Activated T-cell treated with anti-CD3 and anti-CD28 coated beads, Interleukin-2, amount 50 U/mL, for 72 hours (primary cell): ENCODE measurements at places on chromosomes 2 and 18. TPM values are rescaled to one million over a fixed set of nuclear protein-coding genes. Genes with fewer than 3 reads are reported as not detected.
A peak's percentile ranks its signal among the peaks of the same experiment; 100 is the strongest.

DNA sequence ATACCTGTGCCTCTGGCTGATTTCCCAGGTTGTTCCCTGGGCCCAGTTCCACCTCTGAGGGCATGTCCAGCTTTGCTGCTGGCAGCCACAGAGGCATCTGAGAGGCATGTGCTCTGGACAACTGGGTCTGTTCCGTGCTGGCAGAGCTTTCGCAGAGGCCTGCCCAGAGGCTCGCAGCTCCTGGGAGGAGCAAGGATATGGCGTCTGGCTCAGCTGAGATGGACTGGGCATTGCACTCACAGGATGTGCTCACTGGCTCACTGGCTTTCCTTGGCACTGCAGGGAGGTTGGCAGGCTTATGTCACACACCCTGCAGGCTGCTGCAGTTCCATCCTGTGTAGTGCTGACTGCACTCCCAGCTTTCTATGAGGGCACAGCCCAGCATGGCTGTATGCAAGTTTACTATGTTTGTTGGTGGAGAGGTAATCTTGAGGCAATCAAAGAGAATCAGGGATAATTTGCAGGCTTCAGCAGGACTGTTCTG is 172.3 kb downstream of the PRKCE start:
- H3K36me3 ChIP-seq: no peaks in the 10 kb centered on the region
- H3K27ac ChIP-seq: no peak overlapping the region
- peaks cover 9% of the 10 kb centered on the region for H3K4me1 ChIP-seq

DNA sequence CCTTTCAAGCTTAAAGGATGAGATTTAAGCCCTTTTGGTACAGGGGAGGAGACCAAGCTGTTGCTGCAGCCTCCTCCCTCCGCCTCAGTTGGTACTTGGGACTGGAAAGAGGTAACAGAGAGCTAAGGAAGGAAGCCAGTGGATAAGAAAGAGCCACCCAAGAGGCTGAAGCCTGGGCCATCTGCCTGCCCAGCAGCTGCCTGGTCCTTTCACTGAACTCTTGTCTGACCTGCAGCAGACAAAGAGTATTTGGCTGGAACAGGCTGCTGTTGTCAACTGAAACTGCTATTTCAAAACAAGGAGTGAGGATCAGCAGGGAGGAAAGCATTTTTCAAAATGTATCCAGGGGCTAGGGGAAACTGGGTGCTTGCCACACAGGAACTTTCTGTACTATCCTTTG is 30.3 kb downstream of the TNS1 start:
- H3K4me1 ChIP-seq: no peaks in the 10 kb centered on the region
- no peak overlapping the region for H3K4me3 ChIP-seq
- no peak for DNase-seq
- H3K27ac ChIP-seq: no peak overlapping the region
- H3K36me3 ChIP-seq: no peaks in the 10 kb centered on the region

DNA sequence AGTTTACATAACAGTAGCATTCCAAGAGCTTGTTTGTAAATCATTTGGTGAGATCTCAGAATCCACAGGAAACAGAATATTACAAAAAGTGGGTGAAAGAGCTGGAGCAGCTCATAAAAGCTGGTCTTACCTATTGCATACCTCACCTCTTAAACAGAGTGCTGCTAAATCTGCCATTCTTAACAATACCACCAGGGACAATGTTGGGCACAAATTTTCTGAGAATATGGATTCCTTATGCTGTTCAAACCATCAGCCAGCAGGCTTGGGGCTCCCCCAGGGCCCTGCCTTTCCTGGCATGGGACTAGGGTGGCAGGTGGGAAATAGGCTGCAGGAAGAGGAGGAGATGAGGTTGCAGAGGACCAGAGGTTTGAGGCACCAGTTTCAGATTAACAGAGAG is 55.6 kb downstream of the TGFA start:
- H3K4me3 ChIP-seq: no peak overlapping the region
- DNase-seq: no peak
- H3K4me1 ChIP-seq: no peaks in the 10 kb centered on the region
- H3K27ac ChIP-seq: no peak overlapping the region
- H3K27me3 ChIP-seq: no peaks in the 10 kb centered on the region

DNA sequence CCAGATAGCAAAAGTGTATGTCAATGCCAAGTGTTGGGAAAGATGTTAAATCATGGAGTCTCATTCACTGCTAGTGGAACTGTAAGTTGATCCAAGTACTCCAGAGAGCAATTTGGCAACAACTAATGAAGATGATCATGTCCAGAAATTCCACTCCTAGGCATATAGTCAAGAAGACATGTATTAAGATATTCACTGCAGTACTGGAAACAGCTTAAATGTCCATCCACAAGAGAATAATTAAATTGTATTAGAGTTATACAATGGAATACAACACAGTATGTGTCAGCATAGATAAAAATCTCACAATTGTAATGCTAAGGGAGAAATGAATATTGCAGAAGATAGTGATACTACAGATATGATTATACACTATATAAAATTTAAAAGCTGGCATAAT is 15.2 kb upstream of the LBH start:
- no peaks in the 10 kb centered on the region for H3K36me3 ChIP-seq
- DNase-seq: no peak
- H3K27ac ChIP-seq: peak overlapping the region; percentile 65
- no peak overlapping the region for H3K4me3 ChIP-seq
- H3K27me3 ChIP-seq: no peaks in the 10 kb centered on the region

DNA sequence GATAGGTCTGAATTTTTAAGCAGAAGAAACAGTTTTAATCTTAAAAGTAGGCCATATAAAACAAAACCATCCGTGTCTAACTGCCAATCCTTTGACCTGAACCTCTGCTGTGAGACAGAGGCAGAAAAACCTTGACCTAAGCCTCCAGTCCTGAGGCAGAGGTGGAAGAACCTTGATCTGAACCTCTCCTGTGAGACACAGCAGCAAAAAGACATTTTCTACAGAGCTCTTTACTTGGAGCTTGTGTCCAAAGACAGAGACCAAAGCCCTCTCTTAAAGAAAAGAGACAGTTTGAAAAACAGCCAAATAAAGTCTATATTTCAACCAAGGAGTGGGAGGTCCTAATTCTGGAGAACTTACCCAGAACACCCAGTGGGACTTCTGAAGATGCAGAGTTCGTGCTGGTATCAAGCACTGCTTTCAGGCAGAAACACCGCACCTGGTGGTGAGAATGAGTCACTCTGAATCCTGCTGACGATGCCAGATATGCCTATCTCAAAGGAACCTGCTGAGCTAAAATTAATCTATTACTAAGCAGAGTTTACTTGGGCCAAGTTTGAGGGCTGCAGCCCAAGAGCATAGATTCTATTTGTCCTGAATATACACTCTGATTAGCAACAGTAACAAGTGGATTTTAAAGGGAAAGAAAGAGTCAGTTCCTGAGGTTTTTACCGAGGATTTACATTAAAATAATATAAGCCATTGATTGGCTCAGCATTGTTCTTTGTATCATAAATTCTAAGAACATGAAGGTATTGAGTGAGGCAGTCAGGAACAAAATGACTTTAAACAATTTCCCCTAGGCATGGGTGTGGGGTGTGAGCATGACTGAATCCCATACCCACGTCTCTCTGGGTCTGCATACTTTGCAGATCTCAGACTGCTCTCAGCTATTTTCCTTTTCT is 806.4 kb downstream of the TRIB2 start:
- no peak overlapping the region for H3K4me3 ChIP-seq
- DNase-seq: no peak
- no peaks in the 10 kb centered on the region for H3K27me3 ChIP-seq
- H3K36me3 ChIP-seq: no peaks in the 10 kb centered on the region
- no peaks in the 10 kb centered on the region for H3K4me1 ChIP-seq
- no peak overlapping the region for H3K27ac ChIP-seq

- no peak overlapping the region for H3K27ac ChIP-seq
- no peak overlapping the region for H3K4me3 ChIP-seq
These were observed 47.5 kb upstream of the STAM2 start for GRCh38 chr2:152222975-152223637.

DNA sequence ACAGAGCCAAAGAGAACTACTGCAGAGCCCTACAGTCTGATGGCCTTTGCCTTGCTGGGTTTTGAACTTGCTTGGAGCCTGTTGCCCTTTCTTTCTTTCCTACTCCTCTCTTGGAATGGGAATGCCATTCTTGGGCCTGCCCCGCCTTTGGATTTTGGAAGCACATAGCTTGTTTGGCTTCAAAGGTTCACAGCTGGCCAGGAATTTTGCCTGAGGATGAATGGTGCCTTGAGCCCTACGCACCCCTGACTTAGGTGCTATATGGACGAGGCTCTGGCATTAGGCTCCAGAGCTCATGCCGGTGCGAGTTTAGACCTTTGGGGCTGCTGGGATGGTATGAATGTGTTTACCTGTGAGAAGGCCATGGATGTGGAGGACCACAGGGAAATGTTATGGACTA is 663.3 kb upstream of the HS6ST1 start:
- no peak overlapping the region for H3K27ac ChIP-seq
- H3K36me3 ChIP-seq: no peaks in the 10 kb centered on the region
- no peaks in the 10 kb centered on the region for H3K27me3 ChIP-seq
- H3K4me3 ChIP-seq: no peak overlapping the region

DNA sequence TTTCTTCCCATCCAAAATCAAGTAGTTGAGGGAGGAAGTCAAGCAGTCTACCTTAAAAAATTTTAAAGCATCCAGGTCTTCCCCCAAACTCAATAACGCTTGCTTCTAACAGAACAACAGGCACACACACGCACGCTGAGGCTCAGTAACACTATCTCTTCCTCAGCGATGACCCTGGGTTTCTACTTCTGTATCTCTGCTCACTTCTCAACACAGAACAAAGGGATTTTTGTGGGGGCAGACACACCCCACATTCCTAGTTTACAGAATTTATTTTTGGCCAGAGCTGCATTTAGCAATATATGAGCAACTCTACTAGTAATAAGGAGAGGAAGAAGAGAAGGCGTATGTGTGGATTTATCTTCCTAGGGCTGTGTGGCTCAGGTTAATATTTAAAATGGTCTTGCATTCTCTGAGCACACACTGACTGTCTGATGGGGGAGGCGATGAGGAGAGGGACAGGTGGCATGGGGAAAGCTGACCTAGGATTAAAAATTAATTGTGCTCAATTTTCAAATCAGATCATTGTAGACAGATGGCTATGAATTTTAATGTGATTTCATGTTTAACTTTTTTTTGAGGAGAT is 71.3 kb upstream of the PPM1B start:
- H3K4me1 ChIP-seq: peaks cover 19% of the 10 kb centered on the region
- no peaks in the 10 kb centered on the region for H3K36me3 ChIP-seq
- DNase-seq: no peak
- H3K4me3 ChIP-seq: no peak overlapping the region
- peaks cover 5% of the 10 kb centered on the region for H3K27me3 ChIP-seq
- H3K27ac ChIP-seq: no peak overlapping the region

DNA sequence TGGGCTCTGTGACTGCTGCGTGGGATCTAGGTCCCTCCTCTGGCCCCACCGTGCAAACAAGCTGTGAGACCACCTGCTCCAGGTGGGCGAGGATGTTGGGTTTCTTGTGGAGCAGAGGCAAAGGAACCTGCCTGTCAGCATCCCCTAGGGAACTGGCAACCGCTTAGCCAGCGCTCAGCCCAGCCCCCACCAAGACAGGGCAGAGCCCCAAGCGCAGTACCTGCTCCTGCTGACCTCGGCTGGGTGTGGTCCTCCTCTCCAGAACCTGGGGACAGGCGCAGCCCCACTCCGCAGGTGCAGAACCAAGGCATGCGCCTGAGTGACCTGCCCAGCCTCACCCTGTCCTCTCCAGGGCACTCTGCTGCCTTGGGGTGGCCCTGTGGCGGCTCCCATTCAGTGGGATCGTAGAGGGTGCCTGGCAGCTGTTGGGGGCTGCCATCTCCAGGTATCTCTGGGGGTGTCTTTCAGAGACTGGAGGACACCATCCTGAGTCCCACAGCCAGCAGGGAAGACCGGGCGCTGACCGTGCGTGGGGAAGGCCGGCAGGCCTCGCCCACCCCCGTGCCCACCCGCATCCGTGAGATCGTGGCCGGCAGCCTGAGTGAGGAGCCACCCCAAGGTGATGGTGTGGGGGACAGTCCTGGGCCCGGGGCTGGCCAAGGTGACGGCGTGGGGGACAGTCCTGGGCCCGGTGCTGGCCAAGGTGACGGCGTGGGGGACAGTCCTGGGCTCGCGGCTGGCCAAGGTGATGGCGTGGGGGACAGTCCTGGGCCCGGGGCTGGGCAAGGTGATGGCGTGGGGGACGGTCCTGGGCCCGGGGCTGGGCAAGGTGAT is 12.3 kb downstream of the CROCC2 start:
- no peaks in the 10 kb centered on the region for H3K4me1 ChIP-seq
- no peak for DNase-seq
- no peak overlapping the region for H3K4me3 ChIP-seq
- no peak overlapping the region for H3K27ac ChIP-seq

DNA sequence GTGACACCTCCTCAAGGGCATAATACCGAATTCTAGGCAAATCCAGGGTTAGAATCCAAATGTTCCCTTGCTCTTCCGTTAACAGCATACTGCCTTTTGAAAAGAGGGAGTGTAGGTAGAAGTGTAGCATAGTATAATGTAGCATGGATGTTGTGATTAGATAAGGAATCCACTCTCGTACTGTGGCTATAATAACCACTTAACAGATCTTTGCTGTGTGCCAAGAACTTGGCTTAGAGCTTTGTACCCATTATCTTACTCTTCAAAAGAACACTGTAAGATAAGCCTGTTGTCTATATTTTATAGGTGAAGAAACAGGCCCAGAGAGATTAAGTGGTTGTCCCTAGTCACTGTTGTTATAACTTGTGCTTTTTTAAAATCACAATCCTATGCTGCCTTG is 24.2 kb downstream of the WDR75 start:
- no peak overlapping the region for H3K27ac ChIP-seq
- no peak for DNase-seq
- H3K36me3 ChIP-seq: peaks cover 42% of the 10 kb centered on the region
- H3K27me3 ChIP-seq: no peaks in the 10 kb centered on the region

DNA sequence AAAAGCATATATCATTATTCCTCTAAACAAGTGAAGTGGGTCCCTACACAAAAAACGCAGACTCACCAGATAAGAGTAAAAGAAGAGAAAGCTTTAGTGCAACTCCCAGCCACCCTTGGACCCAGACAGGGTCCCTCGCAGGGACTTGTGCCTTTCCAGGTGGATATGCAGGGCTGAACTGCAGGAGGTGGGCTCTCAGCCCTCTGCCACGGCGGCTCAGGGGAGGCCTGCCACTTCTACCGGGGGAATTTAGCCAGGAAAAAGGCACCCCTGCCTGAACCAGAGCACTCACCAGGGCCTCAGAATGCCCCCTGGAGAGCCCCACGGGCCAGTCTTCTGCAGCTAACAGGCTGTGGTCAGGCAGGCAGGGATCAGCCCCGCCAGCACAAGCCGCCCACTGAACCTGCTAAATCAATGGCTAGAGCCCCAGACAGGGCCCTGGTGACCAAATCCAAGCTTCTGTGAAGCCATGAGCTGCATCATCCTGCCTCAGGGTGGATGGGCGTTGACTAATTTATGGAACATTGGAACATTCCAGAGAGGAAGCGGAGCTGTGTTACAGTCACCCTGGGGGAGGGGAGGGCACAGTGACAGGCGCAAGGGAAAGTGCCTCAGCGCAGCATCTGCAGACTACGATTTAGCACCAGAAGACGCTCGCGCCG is 209.3 kb downstream of the EIPR1 start:
- peaks cover 8% of the 10 kb centered on the region for H3K36me3 ChIP-seq
- H3K27ac ChIP-seq: no peak overlapping the region
- DNase-seq: no peak

Gene DSG2
- 3.1 TPM for total RNA-seq

Gene CD8A
- 222 TPM for total RNA-seq

Gene CFC1
- not detected for total RNA-seq

Gene DES
- not detected for total RNA-seq

Gene NEB
- total RNA-seq: 1.2 TPM
